ENCODE measurements at places on chromosomes 13 and 19. TPM values are rescaled to one million over a fixed set of nuclear protein-coding genes. Genes with fewer than 3 reads are reported as not detected.

- H3K36me3 ChIP-seq, result peaks cover 22% of the 10 kb centered on the region
- no peaks in the 10 kb centered on the region for H3K27me3 ChIP-seq
- H3K4me1 ChIP-seq, result peaks cover 23% of the 10 kb centered on the region
- DNase-seq, result no peak
These were observed 4.7 kb upstream of the ZNF606 start for GRCh38 chr19:58007285-58007684.

SIGLEC9 gene
- polyA plus RNA-seq, result not detected

DNA sequence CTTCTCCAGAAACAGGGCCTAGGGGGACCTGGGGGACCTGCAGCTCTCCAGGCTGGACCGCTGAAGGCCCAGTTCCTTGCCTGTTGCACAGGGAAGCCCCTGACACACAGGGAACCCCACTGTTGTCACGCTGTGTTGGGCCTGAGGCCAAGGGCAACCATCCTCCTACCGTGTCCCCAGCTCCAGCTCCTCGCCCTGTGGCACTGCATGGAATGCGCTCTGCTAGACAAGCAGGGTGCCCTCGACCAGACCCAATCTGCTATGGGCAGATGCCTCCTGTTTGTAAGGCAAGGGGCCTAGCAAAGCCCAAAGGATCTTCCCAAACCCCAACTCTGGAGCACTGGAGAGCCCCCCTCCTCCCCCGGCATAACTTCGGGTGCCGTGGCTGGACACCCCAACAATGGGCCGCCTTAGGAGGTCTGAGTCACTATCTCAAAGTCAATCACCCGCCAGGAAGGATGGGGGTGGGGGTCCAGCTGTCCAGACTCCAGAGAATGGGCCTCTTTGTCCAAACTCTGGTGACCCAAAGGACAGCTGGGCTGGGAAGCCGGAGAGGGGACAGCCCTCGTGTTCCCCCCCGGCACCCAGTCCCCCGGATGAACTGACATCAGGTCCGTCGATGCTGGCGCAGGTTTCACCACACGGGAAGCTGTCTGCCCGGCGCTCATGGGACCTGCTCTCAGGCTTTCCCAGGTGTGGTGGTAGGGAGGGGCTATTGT lies 3.7 kb downstream of the BRSK1 start:
- H3K4me3 ChIP-seq, result no peak overlapping the region
- no peaks in the 10 kb centered on the region for H3K4me1 ChIP-seq
- no peak overlapping the region for H3K27ac ChIP-seq
- no peaks in the 10 kb centered on the region for H3K27me3 ChIP-seq
- no peak for DNase-seq

DNA sequence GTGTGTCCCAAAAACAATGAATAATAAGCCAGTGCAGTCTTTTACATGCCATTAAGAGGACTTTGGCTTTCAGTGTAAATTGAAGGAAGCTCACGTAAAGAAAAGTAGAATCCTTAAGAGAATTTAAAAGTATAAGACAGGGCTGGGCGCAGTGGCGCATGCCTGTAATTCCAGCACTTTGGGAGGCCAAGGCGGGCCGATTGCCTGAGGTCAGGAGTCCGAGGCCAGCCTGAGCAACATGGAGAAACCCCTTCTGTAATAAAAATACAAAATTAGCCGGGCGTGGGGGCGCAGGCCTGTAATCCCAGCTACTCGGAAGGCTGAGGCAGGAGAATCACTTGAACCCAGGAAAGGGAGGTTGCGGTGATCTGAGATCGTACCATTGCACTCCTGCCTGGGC lies 17.9 kb upstream of the ZNF253 start:
- H3K4me1 ChIP-seq, result no peaks in the 10 kb centered on the region
- no peak for DNase-seq
- no peaks in the 10 kb centered on the region for H3K36me3 ChIP-seq
- H3K27me3 ChIP-seq, result no peaks in the 10 kb centered on the region

RPL36 gene
- 562 TPM for polyA plus RNA-seq

DNA sequence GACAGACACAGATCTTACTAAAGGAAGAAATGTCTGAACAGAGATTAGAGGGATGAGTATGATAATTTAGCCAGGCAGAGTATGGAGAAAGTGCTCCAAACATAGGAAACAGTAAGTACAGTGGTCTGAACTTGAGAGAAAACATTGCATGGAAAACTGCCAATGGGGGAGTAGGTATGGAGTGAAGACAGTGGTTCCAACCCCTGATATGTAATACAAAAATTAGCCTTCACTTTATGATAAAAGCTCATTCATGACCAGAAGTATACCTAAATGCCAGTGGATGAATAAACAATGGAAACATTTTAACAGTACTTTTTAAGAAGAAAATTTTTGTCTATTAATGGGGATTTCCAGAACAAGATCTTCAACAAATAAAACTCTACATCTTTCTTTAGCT lies 334.0 kb downstream of the DIAPH3 start:
- no peak overlapping the region for H3K27ac ChIP-seq
- no peaks in the 10 kb centered on the region for H3K27me3 ChIP-seq
- H3K4me3 ChIP-seq, result no peak overlapping the region
- DNase-seq, result no peak

GRCh38 chr13:86838411-86839120 lies 832.6 kb upstream of the SLITRK5 start:
- H3K4me3 ChIP-seq, result no peak overlapping the region
- H3K36me3 ChIP-seq, result no peaks in the 10 kb centered on the region
- H3K4me1 ChIP-seq, result no peaks in the 10 kb centered on the region
- no peak overlapping the region for H3K27ac ChIP-seq
- H3K27me3 ChIP-seq, result no peaks in the 10 kb centered on the region

- no peaks in the 10 kb centered on the region for H3K4me1 ChIP-seq
- H3K4me3 ChIP-seq, result no peak overlapping the region
- no peak for DNase-seq
- no peaks in the 10 kb centered on the region for H3K27me3 ChIP-seq
- no peaks in the 10 kb centered on the region for H3K36me3 ChIP-seq
- H3K27ac ChIP-seq, result no peak overlapping the region
These were observed 54.8 kb upstream of the UQCRFS1 start for GRCh38 chr19:29267701-29268100.

GRCh38 chr19:4916292-4917082 lies 7.2 kb downstream of the UHRF1 start:
- no peaks in the 10 kb centered on the region for H3K27me3 ChIP-seq
- no peaks in the 10 kb centered on the region for H3K36me3 ChIP-seq
- H3K4me3 ChIP-seq, result no peak overlapping the region
- no peak overlapping the region for H3K27ac ChIP-seq
- DNase-seq, result no peak
- peaks cover 30% of the 10 kb centered on the region for H3K4me1 ChIP-seq

DNA sequence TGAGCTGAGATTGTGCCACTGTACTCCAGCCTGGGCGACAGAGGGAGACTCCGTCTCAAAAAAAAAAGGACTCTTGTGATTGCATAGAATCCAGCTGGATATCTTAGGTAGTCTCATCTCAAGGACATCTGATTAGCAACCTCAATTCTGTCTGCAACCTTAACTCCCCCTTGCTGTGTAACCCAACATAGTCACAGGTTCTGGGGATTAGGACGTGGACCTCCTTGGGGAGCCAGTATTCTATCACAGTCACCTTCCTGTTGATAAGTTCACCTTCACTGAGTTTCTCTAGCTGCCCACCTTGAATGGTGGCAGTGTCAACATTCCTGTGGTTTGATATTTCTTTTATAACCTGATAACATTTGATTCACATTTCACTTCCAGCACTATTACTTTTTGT lies 27.2 kb downstream of the GPR18 start:
- no peaks in the 10 kb centered on the region for H3K27me3 ChIP-seq
- no peak overlapping the region for H3K4me3 ChIP-seq
- no peak overlapping the region for H3K27ac ChIP-seq
- no peak for DNase-seq
- peaks cover 32% of the 10 kb centered on the region for H3K4me1 ChIP-seq
- peaks cover 2% of the 10 kb centered on the region for H3K36me3 ChIP-seq

DNA sequence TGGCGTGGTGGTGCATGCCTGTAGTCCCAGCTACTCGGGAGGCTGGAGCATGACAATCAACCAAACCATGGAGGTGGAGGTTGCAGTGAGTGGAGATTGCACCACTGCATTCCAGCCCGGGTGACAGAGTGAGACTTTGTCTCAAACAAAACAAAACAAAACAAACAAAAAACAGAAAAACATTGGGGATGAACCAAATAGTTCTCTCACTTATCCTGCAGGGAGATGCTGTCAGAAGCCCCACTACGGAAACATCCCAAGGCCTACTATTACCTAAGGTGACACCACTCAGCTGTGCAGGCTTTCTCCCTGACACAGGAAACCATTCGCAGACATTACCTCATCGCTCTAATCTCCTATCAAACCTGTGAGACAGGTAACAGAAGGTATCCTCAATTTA lies 113.5 kb downstream of the FOXO1 start:
- no peak for DNase-seq
- no peak overlapping the region for H3K27ac ChIP-seq
- H3K27me3 ChIP-seq, result no peaks in the 10 kb centered on the region
- no peak overlapping the region for H3K4me3 ChIP-seq
- peaks cover 3% of the 10 kb centered on the region for H3K4me1 ChIP-seq
- no peaks in the 10 kb centered on the region for H3K36me3 ChIP-seq

GRCh38 chr19:34997071-34997617 lies 3.0 kb upstream of the GRAMD1A start:
- no peaks in the 10 kb centered on the region for H3K36me3 ChIP-seq
- H3K4me1 ChIP-seq, result peaks cover 13% of the 10 kb centered on the region
- no peak for DNase-seq
- H3K27ac ChIP-seq, result no peak overlapping the region

- no peak for DNase-seq
- H3K27me3 ChIP-seq, result no peaks in the 10 kb centered on the region
- no peaks in the 10 kb centered on the region for H3K36me3 ChIP-seq
- H3K4me3 ChIP-seq, result no peak overlapping the region
- no peak overlapping the region for H3K27ac ChIP-seq
- no peaks in the 10 kb centered on the region for H3K4me1 ChIP-seq
These were observed 166.1 kb downstream of the PDS5B start for GRCh38 chr13:32752311-32752710.

DNA sequence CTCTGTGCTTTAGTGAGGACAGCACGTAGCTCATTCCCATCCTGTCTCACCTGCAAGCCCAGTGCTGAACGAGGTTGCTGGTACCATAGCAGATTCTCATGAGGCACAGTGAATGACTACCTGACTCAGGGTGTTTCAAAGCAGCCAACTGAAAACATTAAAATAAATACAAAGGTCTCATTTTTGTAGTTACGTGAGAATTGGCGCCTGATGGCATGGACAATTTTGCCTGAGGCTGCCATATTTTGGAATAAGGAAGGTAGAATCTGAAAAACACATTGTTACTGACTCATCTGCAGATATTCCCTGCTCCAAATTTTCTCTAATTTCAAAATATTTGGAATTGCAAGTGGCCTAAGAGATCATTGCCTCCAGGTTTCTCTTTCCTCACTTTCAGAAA lies 429.7 kb downstream of the FGF14 start:
- H3K4me3 ChIP-seq, result no peak overlapping the region
- no peaks in the 10 kb centered on the region for H3K4me1 ChIP-seq
- H3K27me3 ChIP-seq, result no peaks in the 10 kb centered on the region
- no peak for DNase-seq

DNA sequence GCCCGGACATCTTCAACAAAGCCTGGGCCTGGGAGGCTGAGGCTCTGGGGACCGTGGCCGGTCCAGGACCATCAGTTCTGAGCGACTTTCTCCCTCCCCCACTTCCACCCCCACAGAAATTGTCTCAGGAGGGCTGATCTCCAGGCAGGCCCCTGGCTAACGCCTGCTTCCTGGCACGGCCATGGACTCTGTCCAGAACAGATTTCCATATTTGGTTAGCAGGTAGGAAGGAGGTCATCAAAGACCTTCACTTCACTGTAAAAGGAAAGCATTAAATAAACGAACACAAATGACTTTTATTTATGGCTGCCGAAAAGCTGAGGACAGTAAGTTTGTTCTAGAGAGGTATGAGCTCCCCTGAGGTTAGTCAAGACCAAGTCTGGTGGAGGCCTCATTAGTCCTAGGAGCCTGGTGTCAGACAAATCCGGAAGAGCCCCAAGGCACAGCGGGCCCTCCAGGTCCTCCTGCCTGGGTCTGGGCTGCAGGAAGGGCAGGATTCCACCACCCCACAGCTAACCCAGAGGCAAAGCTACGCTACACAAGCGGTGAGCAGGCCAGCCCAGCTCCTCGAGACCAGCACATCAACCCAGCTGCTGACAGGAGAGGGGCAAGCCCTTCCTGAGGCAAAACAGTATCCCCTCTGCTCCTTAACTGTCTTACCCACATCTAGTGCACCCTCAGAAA lies 4.6 kb upstream of the PLPP2 start:
- H3K27me3 ChIP-seq, result peaks cover 35% of the 10 kb centered on the region
- H3K27ac ChIP-seq, result no peak overlapping the region
- peaks cover 5% of the 10 kb centered on the region for H3K4me1 ChIP-seq
- no peak overlapping the region for H3K4me3 ChIP-seq

DNA sequence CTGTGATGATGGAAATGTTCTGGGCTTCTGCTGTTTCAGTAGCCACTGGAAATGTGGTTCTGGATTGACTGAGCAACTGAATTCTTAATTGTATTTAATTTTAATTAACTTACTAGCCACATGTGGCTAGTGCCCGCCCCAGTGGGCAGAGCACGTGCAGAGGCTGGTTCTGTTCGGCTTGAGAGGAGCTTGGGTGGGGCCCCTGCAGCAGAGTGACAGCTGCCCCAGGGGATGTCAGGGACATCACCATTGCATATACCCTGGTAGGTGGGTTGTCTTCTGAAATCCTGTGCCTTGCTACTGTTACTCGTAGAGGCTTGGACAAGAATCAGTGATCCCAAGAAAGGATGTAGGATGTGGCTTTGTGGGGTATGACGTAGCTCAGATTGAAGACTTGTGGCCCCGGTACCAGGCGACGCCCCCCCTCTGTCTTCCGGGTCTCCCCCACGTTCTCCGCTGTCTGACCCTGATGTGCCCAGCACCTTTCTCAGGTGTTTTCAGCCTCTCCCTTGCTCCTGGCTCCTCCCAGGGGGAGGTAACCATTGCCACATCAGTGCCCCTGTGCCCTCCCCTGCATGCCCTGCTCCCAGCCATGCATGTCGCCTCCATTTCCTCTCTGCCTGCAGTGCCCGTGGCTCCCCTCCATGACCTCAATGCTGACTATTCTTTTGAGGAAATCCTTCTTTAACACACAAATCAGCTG lies 102.6 kb upstream of the RNF113B start:
- DNase-seq, result no peak
- no peaks in the 10 kb centered on the region for H3K36me3 ChIP-seq
- H3K27me3 ChIP-seq, result no peaks in the 10 kb centered on the region
- no peak overlapping the region for H3K27ac ChIP-seq
- H3K4me1 ChIP-seq, result no peaks in the 10 kb centered on the region
- no peak overlapping the region for H3K4me3 ChIP-seq

TEX29 gene
- polyA plus RNA-seq, result not detected

LILRB3 gene
- polyA plus RNA-seq, result not detected

CYP4F8 gene
- not detected for polyA plus RNA-seq

All from keratinocyte (primary cell).